Stimulated activated CD4-positive, alpha-beta T cell treated with anti-CD3 and anti-CD28 coated beads, TNF-alpha, amount 100 ng/mL, for 48 hours (primary cell): ENCODE measurements at places on chromosomes 4 and X.

- no peak for DNase-seq
These were observed 120.6 kb upstream of the NUDT6 start for GRCh38 chr4:123043013-123043412.

DNA sequence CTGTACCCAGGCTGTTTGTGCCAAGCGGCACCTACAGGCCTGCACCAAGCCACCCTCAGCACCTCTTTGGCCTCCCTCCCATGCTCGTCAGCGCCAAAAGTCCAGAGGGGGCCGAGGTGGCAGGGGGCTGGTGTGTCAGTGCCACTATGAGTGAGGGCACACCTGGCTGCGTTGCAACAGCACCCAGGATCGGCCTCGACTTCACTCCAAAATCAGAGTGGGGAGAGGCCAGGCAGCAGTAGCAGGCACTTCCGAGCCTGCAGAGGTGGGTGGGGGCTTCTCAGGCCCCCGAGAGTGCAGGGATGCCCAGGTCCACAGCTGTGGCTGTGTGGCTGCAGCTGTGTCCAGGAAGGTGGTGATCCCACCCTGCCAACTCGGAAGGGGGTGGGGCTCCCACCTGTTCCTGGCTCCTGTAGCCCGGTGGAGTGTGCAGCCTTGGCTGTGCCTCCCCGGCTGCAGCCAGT, 58.5 kb downstream of the PPA2 start:
- no peak for DNase-seq

DNA sequence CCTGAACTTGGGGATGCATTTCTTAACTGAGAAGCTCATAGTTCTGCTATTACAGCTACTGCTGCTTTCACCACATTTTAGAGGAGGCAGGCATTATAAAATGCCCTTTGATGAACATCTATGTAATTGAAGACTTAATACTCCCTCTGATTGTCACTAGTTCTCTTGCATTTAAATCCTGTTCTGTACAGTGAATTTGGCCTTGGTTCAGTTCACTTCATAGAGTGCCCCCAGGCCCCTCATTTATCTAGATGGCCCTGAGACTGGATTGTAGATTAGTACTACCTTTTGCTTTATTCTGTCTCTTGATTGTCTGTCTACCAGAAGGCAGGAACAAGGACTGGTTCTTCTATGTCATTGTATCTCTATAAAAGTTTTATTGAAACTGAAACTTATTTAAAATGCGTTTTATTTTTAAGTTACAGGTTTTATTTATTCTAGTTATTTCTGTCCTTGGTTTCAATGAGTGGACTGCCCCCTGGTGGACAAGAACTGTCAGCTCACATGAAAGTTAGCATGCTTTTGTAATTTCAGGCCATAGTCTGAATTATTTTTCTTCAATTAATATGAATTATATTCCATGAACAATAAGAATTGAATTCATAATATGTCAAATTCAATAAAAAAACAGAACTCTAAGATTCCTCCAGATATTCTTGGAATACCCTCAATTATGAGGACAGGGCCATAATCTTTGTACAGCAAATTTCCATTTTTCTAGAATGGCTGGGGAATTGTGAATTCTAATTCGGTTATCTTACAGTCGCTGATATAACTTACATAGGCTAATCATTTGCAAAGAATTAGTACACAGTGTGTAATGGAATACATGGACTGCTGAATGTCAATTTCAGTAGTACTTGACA, 47.2 kb upstream of the TMEM33 start:
- DNase-seq, result no peak

DNA sequence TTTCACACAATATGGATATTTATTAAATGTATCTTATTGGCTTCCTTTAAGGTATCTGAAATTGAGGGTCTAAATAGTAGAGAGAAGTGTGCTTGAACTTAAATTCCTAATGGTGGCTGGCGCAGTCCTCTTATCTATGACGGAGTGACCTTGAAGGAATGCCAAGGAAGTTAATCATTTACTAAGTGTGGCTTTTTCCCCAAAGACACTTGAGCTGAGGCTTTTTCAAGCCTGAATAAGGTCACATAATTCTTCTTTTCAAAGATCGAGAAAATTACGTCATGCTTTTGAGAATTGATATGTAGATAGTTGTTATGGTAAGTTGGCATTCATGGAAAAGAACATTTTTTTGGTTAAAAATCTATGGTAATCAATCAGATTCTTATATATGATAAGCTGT, 11.7 kb upstream of the PRPS2 start:
- no peak for DNase-seq

DNA sequence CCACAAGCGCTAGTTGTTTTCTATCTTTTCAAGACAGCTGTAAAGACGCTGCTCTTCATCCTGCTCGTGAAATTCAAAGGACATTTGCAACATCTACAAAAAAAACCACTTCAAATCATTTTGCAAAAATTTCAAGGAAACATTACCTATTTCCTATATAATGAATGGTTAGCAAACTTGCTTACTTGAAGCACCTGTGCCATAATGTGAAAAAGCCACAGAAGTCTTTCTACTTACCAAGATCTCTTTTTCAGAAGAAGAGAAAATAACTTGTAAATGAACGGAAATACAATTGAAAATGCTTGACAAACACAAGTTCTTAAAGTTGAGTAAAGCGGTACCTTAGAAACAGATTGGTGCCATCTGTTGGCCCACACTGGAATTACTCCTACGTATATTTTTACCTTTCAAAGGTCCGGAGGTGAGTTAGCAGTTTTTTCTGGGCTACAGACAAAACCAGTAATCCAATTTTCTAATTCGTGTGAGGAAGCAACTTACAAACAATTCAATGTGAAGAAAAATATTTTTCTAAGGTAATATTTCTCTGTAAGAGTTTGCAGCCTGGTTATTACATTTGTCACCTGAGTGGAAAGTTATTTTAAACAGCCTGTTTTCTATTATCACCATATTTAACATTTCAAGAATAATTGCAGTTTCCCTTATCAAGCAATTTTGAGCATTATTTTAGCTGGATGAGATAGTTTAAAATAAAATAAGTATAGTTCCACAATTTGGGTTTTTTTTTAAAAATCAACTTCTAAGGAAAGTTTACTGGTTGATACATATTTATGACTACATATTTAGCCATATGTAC, at the start of gene TLR6:
TSS of gene TLR6 (minus strand) at position 294 of the 814 bp plus-strand sequence. CDS start 27,344 bp downstream, outside the sequence.
- DNase-seq, result no peak

DNA sequence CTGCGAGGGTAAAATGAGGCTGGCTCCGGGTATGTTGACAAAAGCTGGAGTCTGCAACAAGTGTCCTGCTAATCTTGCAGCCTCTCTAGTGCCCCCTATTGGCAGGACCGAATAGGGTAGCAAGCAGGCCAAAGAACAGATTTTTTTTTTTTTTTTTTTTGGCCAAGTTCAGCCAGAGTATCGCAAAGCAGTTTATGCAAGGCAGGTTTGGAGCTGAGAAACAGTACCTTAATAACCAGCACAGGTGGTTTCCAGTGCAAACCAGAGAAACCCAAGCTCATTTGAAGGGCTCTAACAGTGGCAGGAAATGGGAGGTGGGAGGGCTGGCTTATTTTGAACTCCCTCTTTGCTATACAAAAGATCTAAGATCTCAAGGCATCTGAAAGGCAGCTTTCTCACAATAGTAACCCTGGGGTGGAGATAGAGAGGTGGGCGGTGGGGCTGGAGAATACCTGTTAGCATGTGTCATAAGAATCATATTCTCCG, 38.2 kb upstream of the OCIAD2 start:
- peak; percentile 36 for DNase-seq

- no peak for DNase-seq
These were observed 374.9 kb upstream of the TECRL start for GRCh38 chr4:64784125-64784524.

GRCh38 chr4:149923736-149924135, 108.1 kb upstream of the IQCM start:
- no peak for DNase-seq

GRCh38 chr4:121758925-121759568, 5.9 kb downstream of the SMIM43 start:
- no peak for DNase-seq

GRCh38 chr4:122882857-122883735, 39.3 kb downstream of the NUDT6 start:
- no peak for DNase-seq

DNA sequence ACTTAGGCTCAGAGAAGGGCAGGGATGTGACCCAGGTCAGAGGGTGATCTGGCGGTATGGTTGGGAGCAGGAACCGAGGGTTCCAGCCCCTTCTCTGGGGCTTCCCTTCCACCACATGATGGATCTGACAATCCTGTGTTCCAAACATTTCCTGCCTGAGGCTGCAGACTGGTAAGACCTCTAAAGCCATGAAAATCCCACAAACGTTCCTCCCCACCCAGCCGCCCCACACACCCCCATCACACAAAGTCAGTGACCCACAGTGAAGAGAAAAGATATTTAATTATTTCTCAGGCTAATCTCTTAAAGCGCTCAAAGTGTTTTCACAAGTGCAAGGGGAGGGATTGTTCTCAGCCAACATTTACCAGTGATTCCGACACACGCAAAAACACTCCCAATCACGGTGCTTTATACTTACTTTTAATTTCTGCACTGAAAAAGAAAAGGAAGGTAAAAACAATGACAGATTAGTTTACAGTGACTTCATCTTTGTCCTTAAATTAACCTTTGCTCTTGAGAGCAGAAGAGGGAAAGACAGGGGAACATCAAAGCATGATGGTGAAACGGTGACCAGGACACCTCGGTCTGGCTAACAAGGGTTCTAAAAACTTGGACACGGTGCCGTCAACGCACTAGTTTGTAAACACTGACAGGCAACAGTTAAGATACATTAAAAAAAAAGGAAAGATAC, 42.4 kb downstream of the WDR1 start:
- no peak for DNase-seq

DNA sequence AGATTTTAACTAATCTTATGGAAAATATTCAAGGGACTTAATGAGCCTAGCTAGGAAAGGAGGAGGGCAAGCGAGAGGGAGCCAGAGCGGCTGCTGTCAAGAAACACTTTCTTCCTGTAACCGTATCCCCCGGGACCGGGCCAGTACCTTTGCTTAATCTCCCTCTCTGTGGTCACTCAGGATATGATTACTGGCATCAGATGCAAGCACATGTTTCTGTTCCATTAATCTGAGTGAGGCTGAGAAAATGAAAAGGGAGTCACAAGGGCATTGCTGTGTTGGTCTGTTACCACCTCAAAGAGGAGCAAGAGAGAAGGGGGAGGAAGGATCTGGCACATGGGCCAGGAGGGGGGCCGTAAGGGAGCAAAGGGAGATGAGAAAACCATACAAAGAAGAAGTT, 356.7 kb upstream of the GATB start:
- no peak for DNase-seq

DNA sequence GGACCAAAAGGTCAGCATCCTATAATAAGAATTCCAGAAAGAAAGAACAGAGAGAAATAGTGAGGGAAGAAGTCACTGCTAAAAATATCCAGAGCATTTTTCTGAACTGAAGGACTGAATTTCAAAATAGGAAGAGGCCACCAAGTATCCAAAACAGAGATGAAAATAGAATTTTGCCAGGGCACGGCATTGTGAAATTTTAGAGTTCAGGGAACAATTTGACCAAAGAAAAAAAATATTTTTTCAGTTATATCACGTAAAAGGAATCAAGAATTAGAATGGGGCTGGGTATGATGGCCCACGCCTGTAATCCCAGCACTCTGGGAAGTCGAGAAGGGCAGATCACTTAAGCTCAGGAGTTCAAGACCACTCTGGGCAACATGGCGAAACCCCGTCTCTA, 65.4 kb downstream of the FGFBP1 start:
- DNase-seq, result no peak

DNA sequence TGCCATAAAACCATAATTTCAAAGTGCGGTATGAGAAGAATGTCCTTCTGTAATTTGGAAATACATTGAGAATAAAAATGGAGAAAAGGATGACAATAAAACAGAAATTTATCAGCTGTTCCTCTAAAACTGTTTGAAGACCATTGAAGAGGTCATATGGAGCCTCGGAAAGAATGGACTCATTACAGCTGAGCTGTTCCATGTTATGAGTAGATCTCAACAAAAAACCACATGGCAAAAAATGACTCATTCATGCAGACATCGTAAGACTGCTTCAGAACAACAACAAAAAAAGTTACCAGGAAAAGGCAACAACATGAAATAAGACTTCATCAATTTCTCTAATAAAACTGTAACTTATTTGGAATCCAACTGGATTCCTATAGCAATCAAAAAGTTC, 39.7 kb downstream of the AKAP4 start:
- no peak for DNase-seq
